NCI-H2227 treated with DMSO at 0.1 percent for 48 hours (cell line): ENCODE measurements at places on chromosomes 11 and 22.

GRCh38 chr11:71334191-71334590, 81.8 kb upstream of the SHANK2 start:
- DNase-seq = no peak

DNA sequence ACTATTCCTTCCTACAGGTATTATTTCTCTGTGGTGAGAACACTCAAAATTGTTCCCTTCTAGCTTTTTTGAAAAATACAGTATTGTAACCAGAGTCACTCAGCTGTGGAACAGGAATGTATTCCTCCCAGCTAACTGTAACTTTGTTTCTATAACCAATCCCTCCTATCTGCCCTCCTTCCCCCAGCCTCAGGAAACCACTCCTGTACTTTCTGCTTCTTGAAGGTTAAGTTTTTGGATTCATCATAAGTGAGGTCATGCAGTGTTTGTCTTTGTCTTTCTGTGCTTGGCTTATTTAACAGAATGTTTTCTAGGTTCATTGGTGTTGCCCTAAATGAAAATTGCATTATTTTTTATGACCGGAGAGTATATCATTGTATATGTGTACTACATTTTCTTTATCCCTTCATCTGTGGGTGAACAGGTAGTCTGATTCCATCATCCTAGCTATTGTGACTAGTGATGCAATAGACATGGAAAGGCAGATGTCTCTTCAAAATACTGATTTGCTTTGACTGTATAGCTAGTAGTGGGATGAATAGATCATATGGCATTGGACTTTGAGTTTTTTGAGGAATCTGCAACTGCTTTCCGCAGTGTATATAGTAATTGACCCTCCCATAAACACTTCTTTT, 112.9 kb upstream of the GRK3 start:
- no peak for DNase-seq

- DNase-seq = no peak
Measured at GRCh38 chr11:90423378-90423777, 200.5 kb upstream of the CHORDC1 start.

GRCh38 chr11:75706260-75706729, 11.3 kb upstream of the MOGAT2 start:
- peak; percentile 41 for DNase-seq

DNA sequence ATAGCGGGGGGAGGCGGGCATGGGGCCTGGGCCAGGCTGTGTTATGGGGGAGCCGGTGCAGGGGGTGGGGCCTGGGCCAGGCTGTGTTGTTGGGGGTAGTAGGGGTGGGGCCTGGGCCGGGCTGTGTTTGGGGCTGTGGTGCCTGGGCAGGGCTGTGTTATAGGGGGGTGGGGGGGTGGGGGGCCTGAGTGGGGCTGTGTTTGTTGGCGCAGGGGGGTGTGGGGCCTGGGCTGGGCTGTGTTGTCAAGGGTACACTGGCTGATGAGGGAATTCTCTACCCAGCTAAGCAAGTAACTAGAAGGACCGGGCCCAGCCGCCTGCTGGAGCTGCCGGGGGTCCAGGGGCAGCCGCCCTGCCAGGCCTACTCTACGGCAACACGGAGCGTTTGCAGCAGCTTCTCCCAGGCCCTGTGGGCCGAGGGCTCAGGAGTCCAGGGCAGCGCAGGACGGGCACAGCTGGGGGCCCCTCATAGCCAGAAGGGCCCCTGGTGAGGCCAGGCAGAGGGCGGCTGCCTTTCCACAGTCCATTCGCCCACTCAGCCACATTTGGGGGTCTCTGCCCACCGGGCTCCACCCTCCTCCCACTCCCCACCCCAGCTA, 10.1 kb upstream of the PIM3 start:
- DNase-seq = no peak

DNA sequence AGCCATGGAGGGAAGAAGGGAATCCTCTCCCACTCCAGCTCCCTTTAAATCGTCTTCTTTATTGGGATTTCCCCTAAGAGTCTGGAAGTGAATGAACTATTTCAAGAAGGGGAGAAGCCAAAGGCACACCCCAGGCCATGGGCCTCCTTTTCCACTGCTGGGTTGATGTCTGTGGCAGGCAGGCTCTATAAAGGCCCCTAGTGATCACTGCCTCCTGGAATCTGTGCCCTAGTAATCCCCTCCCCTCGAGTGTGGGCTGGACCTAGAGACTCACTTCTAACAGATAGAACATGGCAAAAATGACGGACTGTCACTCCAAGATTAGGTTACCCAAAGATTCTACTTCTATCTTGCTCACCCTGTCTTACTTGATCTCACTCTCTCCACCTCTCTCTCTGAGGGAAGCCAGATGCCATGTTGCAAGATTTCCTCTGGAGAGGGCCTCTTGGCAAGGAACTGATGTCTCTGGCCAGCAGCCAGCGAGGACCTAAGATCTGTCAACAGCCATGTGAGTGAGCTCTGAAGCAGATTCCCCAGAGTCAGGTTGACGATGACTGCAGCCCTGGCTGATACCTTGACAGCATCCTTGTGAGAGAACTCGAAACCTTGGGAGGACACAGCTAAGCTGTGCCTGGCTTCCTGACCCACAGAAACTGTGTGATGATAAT, 444.8 kb downstream of the SOX6 start:
- no peak for DNase-seq

GRCh38 chr11:68750195-68751003, 921 bp downstream of the TESMIN start:
- no peak for DNase-seq

DNA sequence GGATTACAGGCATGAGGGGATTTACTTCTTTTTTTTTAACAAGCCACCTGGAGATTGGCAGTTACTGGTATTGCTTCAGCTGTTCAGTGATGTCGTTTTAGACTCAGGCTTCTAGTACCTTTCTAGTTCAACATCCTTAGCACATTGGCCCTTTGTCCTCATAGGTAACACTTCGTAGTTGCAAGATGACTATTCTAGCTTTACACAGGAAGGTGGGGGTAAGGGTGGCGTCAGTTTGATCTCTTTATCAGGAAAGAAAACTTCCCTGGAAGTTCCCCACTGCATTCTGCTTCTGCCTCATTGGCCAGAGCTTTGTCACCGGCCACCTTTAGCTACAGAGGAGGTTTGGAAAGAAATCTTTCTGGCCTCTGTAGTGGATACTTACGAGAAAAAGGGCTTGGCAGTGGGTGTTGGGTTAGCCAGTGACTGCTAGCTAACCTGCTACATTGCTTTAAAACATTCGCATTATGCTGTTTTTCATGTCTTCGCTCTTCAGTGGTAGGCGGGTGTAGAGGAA, 40.7 kb downstream of the SFI1 start:
- no peak for DNase-seq
